ENCODE measurements at places on chromosomes 16 and 17.

DNA sequence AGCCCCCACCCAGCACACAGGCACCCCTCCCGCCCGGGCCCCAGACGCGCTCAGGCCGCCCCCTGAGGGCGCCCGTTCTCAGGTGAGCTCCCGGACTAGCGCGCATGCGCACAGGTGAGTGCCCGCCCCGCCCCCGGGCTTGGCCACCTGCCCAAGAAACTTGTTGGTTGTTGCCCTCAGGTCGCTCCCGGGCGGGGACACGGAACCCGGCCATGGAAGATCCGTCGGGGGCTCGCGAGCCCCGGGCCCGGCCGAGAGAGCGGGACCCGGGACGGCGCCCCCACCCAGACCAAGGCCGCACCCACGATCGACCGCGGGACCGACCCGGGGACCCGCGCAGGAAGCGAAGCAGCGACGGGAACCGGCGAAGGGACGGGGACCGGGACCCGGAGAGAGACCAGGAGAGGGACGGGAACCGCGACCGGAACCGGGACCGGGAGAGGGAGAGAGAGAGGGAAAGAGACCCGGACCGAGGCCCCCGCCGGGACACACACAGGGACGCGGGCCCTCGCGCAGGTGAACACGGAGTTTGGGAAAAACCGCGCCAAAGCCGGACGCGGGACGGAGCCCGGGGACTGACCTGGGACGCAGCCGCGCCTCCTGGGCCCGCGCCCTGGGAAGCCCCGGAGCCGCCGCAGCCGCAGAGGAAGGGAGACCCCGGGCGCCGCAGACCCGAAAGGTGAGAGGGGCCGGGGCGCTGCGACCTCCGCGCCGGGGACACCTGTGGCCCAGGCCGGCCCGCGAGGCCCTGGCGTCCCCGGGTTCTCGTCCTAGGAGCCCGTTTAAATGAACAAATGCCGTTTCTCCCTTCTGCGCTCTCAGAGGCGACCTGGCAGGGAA, at the start of gene MARVELD3:
MARVELD3 (plus strand) TSS at position 167 of the 840 bp plus-strand sequence; CDS start at position 213, 46 bp downstream.
- DNase-seq: no peak

DNA sequence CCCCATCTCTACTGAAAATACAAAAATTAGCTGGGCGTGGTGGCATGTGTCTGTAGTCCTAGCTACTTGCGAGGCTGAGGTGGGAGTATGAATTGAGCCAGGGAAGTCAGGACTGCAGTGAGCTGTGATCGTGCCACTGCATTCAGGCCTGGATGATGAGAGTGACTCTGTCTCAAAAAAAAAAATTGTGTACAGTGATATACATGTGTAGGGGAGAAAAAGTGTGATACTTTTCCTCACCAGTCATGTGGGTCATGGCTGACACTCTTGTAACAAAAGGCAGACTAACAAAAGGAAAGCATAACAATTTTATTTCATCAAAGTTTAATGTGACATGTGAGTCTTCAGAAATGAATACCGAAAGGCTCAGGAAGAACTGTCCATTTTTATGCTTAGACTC, 2.0 kb upstream of the ABCC12 start:
- DNase-seq: no peak

- DNase-seq: no peak
These were observed 88.9 kb downstream of the ASIC2 start for GRCh38 chr17:33204156-33204555.

DNA sequence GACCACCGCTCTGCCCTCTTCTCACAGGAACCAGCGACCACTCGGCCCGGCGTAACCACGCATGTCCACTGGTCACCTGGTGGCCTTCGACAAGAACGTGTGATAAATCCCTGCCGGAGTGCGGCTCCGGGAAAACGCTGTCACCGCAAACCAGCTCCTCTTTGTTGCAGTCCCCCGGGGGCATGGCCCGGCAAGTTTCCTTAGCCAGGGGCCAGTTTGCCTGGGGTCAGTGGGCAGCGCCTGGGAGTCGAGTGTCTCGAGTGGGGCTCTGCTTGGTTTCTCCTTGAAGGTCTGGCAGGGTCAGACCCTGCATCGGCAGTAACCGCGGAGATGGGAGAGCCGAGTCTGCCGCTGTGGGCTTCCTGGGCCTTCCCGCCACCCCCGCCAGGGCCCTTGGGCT, 52.5 kb downstream of the JPH3 start:
- no peak for DNase-seq

All from cardiac septum (tissue), 1 donor.